Spinal cord (tissue), 10 donors: ENCODE measurements at places on chromosomes 2 and 18. TPM values are rescaled to one million over a fixed set of nuclear protein-coding genes. Genes with fewer than 3 reads are reported as not detected.

DNA sequence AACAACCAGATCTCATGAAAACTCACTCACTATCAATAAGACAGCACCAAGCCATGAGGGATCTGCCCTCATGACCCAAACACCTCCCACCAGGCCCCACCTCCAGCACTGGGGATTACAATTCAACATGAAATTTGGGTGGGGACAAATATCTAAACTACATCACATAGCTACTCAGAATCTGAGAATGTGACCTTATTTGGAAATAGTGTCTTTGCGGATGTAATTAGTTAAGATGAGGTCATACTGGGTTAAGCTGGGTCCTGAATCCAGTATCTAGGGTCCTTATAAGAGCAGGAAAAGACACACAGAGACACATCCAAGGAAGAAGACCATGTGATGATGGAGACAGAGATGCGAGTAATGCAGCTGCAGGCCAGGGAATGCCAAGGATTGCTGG, 27.5 kb upstream of the REEP1 start:
- H3K27me3 ChIP-seq, result no peaks in the 10 kb centered on the region
- H3K4me1 ChIP-seq, result peaks cover 13% of the 10 kb centered on the region
- no peak overlapping the region for H3K4me3 ChIP-seq
- H3K36me3 ChIP-seq, result no peaks in the 10 kb centered on the region

DNA sequence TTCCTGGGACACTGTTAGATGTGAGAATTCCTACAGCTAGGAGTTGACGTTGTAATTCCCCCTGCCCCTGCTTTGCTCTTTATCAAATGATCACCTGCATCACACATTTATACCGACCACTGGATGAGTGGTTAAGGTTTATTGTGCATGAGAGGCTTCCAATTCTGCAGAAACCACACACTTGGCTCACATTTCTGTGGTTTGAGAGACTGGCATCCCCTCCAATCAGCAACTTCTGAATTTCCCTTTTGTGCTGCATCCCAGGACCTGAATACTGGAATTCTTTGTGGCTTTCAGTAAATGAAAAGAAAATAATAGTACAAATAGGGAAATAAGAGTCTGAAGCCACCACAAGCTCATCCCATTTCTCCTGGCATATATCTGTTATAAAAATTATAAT, 628.7 kb upstream of the PIK3C3 start:
- no peak overlapping the region for H3K27ac ChIP-seq
- no peaks in the 10 kb centered on the region for H3K27me3 ChIP-seq
- no peak for DNase-seq
- H3K36me3 ChIP-seq, result no peaks in the 10 kb centered on the region
- no peak overlapping the region for H3K4me3 ChIP-seq

GRCh38 chr2:139631966-139632365, 851.8 kb upstream of the NXPH2 start:
- no peaks in the 10 kb centered on the region for H3K27me3 ChIP-seq
- no peak overlapping the region for H3K4me3 ChIP-seq
- H3K36me3 ChIP-seq, result no peaks in the 10 kb centered on the region
- no peaks in the 10 kb centered on the region for H3K4me1 ChIP-seq
- DNase-seq, result no peak

GRCh38 chr2:62704654-62705006, 883 bp upstream of the EHBP1 start:
- H3K27ac ChIP-seq, result peak overlapping the region; percentile 95
- DNase-seq, result no peak
- H3K36me3 ChIP-seq, result no peaks in the 10 kb centered on the region
- peak overlapping the region; percentile 81 for H3K4me3 ChIP-seq

DNA sequence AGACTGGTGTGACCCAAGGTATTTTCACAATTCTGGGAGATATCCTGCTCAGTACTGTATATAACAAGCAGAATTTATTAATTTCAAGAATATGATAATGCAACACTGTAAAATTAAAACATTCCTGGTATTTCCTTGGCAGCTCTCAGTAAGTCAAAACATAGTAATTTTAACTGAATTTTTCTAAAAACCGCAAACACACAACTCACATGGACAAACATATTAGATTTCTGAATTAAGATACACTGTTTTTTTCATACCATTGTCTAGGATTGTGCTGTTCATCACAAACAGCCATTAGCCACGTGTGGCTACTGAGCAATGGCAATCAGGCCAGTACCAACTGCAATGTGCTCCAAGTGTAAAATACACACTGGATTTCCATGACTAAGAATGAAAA, 29.6 kb downstream of the LPIN2 start:
- H3K27me3 ChIP-seq, result no peaks in the 10 kb centered on the region
- H3K36me3 ChIP-seq, result no peaks in the 10 kb centered on the region
- H3K4me3 ChIP-seq, result no peak overlapping the region
- no peak for DNase-seq
- H3K4me1 ChIP-seq, result peaks cover 4% of the 10 kb centered on the region
- no peak overlapping the region for H3K27ac ChIP-seq

GRCh38 chr2:69554568-69554967, 89.0 kb downstream of the AAK1 start:
- no peak for DNase-seq
- no peak overlapping the region for H3K4me3 ChIP-seq
- H3K36me3 ChIP-seq, result peaks cover 3% of the 10 kb centered on the region
- H3K27ac ChIP-seq, result no peak overlapping the region

DNA sequence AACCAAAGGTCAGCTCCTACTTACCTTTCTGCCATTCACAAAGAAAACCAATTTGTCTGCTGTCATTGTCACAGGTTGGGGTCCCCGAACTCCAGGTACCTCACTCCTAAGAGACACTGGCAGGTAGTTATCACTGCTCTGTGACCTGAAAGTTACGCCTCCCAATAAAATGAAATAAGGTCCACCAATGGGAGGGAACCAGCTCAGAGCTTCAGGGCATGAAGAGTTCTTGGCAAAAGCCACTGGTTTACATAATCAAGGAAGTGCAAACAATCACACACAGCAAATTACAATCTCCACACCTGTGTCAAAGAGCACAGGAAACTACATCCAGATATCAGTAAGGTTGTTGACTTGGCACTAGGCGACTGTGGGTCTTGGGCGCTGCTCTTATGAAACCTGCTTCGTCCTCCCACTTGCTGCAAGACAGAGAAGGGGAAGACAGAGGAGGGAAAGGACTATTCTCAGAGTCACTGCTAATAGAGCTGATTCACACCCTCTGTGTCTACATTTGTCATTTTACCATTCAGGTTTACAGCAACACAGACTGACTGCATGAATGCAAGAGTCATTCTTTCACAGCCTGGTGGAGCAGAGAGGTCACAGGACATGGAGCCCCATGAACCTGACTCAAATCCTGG, at the start of gene XDH:
Gene XDH, minus strand, starts transcription at position 142 of the 641 bp plus-strand sequence. Its CDS starts 76 bp downstream, at position 66.
- no peak for DNase-seq
- no peaks in the 10 kb centered on the region for H3K36me3 ChIP-seq
- no peak within 1 kb of the TSS for H3K27ac ChIP-seq
- no peaks in the 10 kb centered on the region for H3K27me3 ChIP-seq

GRCh38 chr18:36179562-36180355, 7.5 kb upstream of the MOCOS start:
- no peak overlapping the region for H3K4me3 ChIP-seq
- H3K27ac ChIP-seq, result no peak overlapping the region
- H3K4me1 ChIP-seq, result no peaks in the 10 kb centered on the region
- peaks cover 7% of the 10 kb centered on the region for H3K36me3 ChIP-seq
- H3K27me3 ChIP-seq, result peaks cover 3% of the 10 kb centered on the region

GRCh38 chr2:215540658-215541057, 104.8 kb upstream of the FN1 start:
- DNase-seq, result no peak
- no peak overlapping the region for H3K4me3 ChIP-seq
- H3K4me1 ChIP-seq, result no peaks in the 10 kb centered on the region
- H3K36me3 ChIP-seq, result no peaks in the 10 kb centered on the region

- no peaks in the 10 kb centered on the region for H3K36me3 ChIP-seq
- no peak overlapping the region for H3K27ac ChIP-seq
- H3K27me3 ChIP-seq, result no peaks in the 10 kb centered on the region
- no peak for DNase-seq
- no peaks in the 10 kb centered on the region for H3K4me1 ChIP-seq
- H3K4me3 ChIP-seq, result no peak overlapping the region
Observed at GRCh38 chr2:7800031-7800430, 881.8 kb upstream of the ID2 start.

DNA sequence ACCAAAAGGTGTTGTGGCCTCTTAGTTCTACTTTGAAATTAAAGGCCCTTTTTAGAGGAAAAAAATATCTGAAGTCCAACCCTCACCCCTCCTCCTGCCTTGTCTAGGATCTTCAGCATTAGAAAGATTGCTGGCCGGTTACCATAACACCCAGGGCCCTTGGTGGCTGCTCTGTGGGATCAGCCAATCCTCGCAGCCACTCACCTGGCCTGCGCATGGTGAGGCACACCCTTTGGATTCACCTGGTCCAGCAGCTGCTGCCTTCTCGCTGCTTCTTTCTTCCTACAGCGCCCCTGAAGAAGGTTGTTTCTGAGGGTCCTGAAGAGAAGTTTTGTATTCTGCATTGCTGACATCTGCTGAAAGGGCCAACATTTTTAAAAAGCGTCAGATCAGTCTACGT, 25.2 kb downstream of the DYTN start:
- H3K27ac ChIP-seq, result no peak overlapping the region
- no peak overlapping the region for H3K4me3 ChIP-seq
- DNase-seq, result no peak
- H3K27me3 ChIP-seq, result no peaks in the 10 kb centered on the region
- H3K36me3 ChIP-seq, result no peaks in the 10 kb centered on the region

GRCh38 chr2:231856959-231857358, 69.2 kb downstream of the NPPC start:
- no peak for DNase-seq
- H3K4me1 ChIP-seq, result no peaks in the 10 kb centered on the region
- no peaks in the 10 kb centered on the region for H3K27me3 ChIP-seq
- H3K36me3 ChIP-seq, result no peaks in the 10 kb centered on the region
- H3K27ac ChIP-seq, result no peak overlapping the region

- H3K27ac ChIP-seq, result no peak overlapping the region
- H3K4me3 ChIP-seq, result no peak overlapping the region
- DNase-seq, result no peak
- H3K36me3 ChIP-seq, result no peaks in the 10 kb centered on the region
Observed at GRCh38 chr2:219697811-219698747, 70.6 kb downstream of the SLC4A3 start.

DNA sequence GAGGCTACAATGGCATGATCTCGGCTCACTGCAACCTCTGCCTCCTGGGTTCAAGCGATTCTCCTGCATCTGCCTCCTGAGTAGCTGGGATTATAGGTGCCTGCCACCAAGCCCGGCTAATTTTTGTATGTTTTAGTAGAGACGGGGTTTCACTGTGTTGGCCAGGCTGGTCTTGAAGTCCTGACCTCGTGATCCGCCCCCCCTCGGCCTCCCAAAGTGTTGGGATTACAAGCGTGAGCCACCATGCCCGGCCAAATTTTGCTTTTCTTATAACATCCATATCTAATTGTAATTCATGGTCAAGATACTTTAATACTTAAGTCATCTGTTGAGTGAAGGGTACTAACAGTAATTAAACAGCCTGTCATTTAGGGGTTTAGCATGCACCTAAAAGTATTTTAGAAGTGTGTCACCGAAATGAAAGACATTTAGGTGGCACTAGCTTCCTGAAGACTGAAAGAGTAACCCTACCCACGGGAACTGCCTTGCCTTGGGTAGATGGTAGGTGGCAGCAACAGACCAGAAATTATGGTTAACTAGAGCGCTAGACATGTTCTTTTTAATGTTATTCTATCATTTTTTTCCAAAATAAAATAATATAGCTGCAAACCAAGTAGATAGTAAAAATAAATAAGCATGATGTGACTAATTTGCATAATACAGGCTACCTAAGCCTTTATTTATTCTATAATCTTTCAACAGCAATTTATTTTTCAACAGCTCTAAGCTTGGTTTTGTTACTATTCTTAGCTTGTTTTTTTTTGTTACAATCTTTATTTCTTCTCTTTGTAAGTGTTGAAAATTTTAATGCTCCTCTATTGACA, 8.6 kb upstream of the ACYP2 start:
- H3K27me3 ChIP-seq, result no peaks in the 10 kb centered on the region
- H3K4me1 ChIP-seq, result peaks cover 3% of the 10 kb centered on the region
- H3K4me3 ChIP-seq, result no peak overlapping the region
- no peaks in the 10 kb centered on the region for H3K36me3 ChIP-seq
- no peak overlapping the region for H3K27ac ChIP-seq

DNA sequence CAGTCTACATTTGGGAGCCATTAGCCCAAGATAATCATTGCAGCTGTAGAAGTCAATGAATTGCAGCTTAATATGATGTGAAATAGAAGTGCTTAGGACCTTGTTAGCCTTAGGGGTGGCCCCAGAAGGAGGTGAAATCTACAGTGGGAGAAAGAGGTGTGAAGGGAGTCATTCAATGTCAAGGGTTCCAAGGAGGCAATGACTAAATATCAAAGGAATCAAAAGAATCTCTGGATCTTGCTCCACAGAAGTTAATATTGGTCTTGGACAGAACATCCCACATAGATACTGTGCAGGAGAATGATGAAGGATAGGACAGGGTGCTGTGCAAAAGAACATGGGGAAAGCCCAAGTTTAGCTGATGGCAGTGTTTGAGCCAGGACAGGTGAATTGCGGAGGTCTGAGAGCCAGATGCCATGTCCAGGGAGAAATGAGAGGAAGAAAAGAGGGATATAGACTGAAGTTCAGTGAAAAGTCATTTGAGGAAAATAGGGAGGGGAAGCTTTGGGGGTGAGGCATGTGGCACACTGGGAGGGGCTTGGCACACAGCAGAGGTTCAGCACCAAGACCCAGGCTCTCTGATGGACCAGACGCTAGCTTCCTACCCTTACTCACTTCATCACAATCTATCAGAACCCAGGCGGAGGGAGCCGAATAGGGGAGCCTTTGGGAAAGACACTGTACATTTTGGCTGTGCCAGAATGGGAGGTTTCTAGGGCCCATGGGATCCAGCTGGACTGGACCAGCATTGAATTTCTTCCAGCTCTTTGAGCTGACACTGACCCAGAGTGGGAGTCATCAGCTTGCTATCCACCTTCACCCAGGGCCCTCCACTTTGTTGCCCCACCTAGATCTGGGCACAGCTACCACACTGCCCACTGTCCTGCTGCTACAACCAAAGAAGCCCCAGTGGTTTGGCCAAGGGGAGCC, 2.2 kb downstream of the IL1F10 start:
- no peak for DNase-seq
- H3K4me1 ChIP-seq, result no peaks in the 10 kb centered on the region
- H3K4me3 ChIP-seq, result no peak overlapping the region
- no peak overlapping the region for H3K27ac ChIP-seq
- H3K36me3 ChIP-seq, result no peaks in the 10 kb centered on the region

GRCh38 chr2:101921319-101921952, 70.3 kb upstream of the IL1R2 start:
- no peak for DNase-seq
- H3K27me3 ChIP-seq, result no peaks in the 10 kb centered on the region
- H3K27ac ChIP-seq, result no peak overlapping the region
- no peaks in the 10 kb centered on the region for H3K36me3 ChIP-seq
- no peak overlapping the region for H3K4me3 ChIP-seq
- H3K4me1 ChIP-seq, result no peaks in the 10 kb centered on the region

- no peaks in the 10 kb centered on the region for H3K4me1 ChIP-seq
- no peaks in the 10 kb centered on the region for H3K36me3 ChIP-seq
- no peaks in the 10 kb centered on the region for H3K27me3 ChIP-seq
- no peak overlapping the region for H3K27ac ChIP-seq
Observed at GRCh38 chr2:21175895-21176646, 52.3 kb downstream of the TDRD15 start.

GRCh38 chr18:13278062-13278630, 59.6 kb downstream of the LDLRAD4 start:
- H3K27ac ChIP-seq, result no peak overlapping the region
- H3K36me3 ChIP-seq, result no peaks in the 10 kb centered on the region
- DNase-seq, result no peak

COL4A3 gene
- total RNA-seq, result 2.2 TPM

MFSD2B gene
- total RNA-seq, result 1.1 TPM

CYTIP gene
- 0.83 TPM for total RNA-seq

MC5R gene
- total RNA-seq, result 0.30 TPM

CYP27A1 gene
- 12.1 TPM for total RNA-seq

TEX261 gene
- total RNA-seq, result 25.2 TPM
